ENCODE measurements at places on chromosomes 12 and 14. TPM values are rescaled to one million over a fixed set of nuclear protein-coding genes. Genes with fewer than 3 reads are reported as not detected.

The NKX2-1 gene
- 90.6 TPM for polyA plus RNA-seq

The DCAF5 gene
- polyA plus RNA-seq: 39.9 TPM

The LYZ gene
- 2.7 TPM for polyA plus RNA-seq

The SYNE3 gene
- 2.0 TPM for polyA plus RNA-seq

The ARHGEF40 gene
- polyA plus RNA-seq: 21.3 TPM

The TGM1 gene
- polyA plus RNA-seq: 1.8 TPM

Data from brain (organoid and tissue), 16 donors.